ENCODE measurements at places on chromosomes 2 and 18. TPM values are rescaled to one million over a fixed set of nuclear protein-coding genes. Genes with fewer than 3 reads are reported as not detected.

DNA sequence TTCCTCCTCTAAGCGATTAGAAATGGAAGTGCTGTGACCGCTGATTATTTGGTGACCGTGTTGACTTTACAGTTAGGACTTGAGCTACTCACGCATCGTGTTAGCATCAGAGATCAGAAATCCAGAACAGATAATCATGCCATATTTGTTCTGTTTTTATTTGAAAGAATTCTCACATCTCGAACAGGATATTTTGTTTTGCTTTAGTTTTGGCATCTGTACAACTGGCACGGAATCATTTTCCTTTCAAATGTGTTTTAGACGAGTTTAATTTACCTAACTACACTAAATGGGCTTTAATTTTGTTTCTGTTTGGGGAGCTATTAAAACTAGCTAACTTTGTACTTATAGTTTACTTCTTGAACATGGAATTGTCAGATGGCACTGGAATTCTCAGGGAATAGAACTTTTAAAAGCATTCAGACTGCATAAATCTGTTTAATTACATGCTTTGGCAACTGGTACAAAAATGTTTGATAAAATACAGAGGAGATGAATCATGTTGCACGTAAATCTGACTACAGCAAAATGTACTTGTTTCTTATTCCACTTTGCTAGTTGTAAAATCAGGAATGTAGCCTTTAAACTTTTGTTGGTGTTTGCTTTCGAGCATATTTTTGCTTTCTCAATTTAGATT, 1.4 kb downstream of the ITPRID2 start:
- DNase-seq = no peak

DNA sequence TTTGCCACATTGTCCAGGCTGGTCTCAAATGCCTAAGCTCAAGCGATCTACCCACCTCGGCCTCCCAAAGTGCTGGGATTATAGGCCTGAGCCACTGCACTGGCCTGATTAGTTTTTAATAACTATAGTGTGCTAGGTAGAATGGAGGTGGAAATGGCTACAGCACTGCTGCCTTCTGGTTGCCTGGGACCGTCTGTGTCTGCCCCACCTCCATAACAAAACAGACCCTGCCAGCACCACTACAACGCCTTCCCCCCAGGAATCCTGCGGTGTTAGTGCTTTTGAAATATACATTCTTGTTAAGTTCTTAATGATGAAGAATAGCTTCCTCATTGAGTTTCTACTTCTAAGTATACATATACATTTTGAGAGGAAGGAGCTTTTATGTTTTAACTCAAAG, 148.2 kb upstream of the ITGA6 start:
- no peak for DNase-seq

- no peak for DNase-seq
These were observed 18.0 kb upstream of the TTN start for GRCh38 chr2:178825183-178825582.

Gene COA5
- total RNA-seq = 30.3 TPM

Gene KLF7
- 28.7 TPM for total RNA-seq

Data from activated naive CD4-positive, alpha-beta T cell treated with anti-CD3 and anti-CD28 coated beads, Interleukin-2, amount 50 U/mL, for 72 hours (primary cell).